SW480 (cell line): ENCODE measurements at places on chromosomes 11 and 22.

- no peak for DNase-seq
These were observed 1.9 kb downstream of the HPS4 start for GRCh38 chr22:26481694-26482093.

DNA sequence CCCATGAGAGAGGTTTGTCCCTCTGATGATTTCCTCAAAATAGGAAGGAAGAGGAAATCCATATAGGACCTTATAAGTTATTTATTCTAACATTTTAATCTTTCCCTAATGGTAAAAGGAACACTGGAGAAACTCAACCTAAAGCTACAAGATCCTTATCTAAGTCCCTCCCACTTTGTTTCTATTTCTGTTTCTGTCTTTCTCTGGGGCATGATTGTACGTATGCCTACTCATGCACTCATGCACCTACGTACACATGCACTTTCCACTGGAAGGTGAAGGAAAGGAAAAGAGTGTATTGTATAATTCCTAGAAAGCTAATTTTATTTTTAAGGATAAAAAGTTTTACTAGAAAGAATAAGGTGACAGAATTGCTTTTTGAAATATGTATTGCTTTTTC lies 125.0 kb downstream of the RAB38 start:
- DNase-seq, result no peak

GRCh38 chr22:37133304-37134018 lies 16.3 kb downstream of the IL2RB start:
- no peak for DNase-seq

GRCh38 chr11:8229299-8230177 lies 34.1 kb downstream of the LMO1 start:
- DNase-seq, result no peak

DNA sequence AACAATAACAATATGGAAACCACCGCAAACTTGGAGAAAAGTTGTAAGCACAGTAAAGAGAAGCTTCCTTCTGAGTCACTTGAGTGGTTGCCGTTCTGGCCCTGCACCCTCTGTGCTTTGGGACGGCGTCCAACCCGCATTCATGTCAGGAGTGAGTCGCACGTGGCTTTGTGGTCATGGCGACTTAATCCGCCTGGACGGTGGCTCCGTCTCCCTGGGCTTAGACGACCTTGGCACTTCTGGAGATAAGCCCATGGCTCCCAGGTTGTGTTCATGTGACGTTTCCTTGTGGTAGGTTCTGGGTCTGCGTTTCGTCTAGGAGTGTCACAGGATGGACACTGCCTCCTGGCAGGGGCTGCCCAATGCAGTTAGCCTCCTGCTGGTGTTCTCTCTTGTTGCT lies 40.5 kb downstream of the TPCN2 start:
- peak; percentile 46 for DNase-seq

DNA sequence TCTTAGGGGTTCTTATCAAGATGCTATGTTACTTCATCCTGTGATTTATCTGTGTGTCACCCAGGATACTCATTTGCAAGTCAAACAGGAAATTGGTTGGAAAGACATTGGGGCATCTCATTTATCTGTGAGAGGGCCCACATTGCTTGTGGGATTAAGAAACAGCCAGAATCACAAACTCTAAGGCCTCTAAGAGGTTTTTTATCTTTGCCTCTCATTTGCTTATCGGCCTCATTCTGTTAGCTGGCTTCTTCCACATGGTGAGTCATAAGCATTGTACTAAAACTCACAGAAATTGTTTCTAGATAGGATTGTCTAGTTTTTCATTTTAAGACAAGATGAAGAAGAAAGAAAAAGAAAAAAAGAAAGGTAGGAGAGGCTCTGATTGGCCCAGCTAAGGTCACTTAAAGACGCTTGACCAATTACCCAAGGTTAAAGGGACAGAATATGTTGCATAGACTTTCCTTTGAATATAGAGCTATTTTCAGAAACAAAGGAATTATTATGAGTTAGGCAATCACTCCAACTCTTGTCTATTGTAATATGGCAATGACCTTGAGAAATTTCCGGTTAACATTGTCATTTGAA lies 121.9 kb downstream of the ARHGAP42 start:
- DNase-seq, result no peak
